Gastrocnemius medialis (tissue), 4 donors: ENCODE measurements at places on chromosomes 12 and 14. TPM values are rescaled to one million over a fixed set of nuclear protein-coding genes. Genes with fewer than 3 reads are reported as not detected.

GRCh38 chr12:6699259-6699988 is 1.2 kb downstream of the PIANP start:
- no peak overlapping the region for H3K27ac ChIP-seq
- H3K27me3 ChIP-seq, result peaks cover 70% of the 10 kb centered on the region
- no peaks in the 10 kb centered on the region for H3K36me3 ChIP-seq
- peaks cover 2% of the 10 kb centered on the region for H3K4me1 ChIP-seq
- no peak for DNase-seq

DNA sequence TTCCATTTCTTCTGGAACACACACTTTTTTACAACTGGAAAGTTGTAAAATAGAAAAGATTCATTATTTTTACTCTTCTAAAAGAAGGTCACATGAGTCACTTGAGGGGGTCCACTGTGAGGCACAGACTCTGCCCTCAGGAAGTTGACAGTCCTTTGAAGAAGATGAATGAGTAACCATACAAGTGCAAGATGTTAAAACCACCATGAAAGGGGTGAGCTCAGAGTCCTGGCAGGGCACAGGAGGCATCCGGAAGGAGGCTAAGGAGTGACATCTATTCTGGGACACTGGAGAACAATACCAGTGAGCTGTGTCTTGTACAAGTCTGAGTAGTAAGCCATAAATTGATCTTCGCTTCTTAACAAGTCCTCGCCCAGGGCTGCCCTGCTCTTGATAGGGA is 126.0 kb upstream of the FRMD6 start:
- DNase-seq, result no peak
- H3K4me1 ChIP-seq, result no peaks in the 10 kb centered on the region
- H3K27ac ChIP-seq, result no peak overlapping the region
- no peak overlapping the region for H3K4me3 ChIP-seq
- H3K27me3 ChIP-seq, result no peaks in the 10 kb centered on the region

- no peak overlapping the region for H3K4me3 ChIP-seq
- no peaks in the 10 kb centered on the region for H3K27me3 ChIP-seq
- no peaks in the 10 kb centered on the region for H3K36me3 ChIP-seq
These were observed 28.2 kb downstream of the PALS1 start for GRCh38 chr14:67269298-67270060.

GRCh38 chr14:93996130-93996695 is 888 bp upstream of the CCDC197 start:
- H3K27me3 ChIP-seq, result no peaks in the 10 kb centered on the region
- DNase-seq, result no peak
- peaks cover 52% of the 10 kb centered on the region for H3K4me1 ChIP-seq

GRCh38 chr12:122421821-122422729 is at the start of gene CLIP1:
TSS of gene CLIP1 (minus strand) at chr12:122422669. CDS start at chr12:122380452, 42,217 bp downstream.
- H3K36me3 ChIP-seq, result peaks cover under 1% of the 10 kb centered on the region
- DNase-seq, result peak; percentile 60
- H3K4me1 ChIP-seq, result peaks cover 32% of the 10 kb centered on the region
- H3K4me3 ChIP-seq, result peak within 1 kb of the TSS; percentile 81

DNA sequence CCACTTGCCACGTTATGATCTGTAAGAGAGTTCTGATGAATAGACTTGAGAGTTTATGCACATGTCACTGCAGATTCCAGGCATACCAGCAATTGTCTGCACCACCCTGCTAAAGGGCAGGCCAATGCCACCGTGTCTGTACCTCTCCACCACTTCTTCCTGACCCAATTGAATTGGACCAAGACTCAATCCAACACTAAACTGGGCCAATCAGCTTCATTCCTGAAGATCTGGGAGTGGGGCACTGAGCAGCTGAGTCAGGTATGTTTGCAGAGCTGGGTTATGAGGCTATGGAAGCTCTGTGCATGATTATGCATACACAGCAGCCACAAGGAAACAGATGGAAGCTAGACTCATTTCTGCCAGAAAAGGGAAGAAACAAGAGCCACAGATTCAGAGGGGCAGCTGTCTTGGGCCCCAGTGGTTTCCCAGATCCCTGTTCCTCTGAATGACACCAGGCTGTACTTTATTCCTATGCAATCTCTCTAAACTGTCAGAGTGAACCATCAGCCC is 28.0 kb downstream of the DAO start:
- H3K4me3 ChIP-seq, result no peak overlapping the region
- no peak overlapping the region for H3K27ac ChIP-seq
- DNase-seq, result peak; percentile 25
- no peaks in the 10 kb centered on the region for H3K4me1 ChIP-seq
- no peaks in the 10 kb centered on the region for H3K36me3 ChIP-seq

FOXN4 gene
- not detected for total RNA-seq

PSMA3 gene
- 200 TPM for total RNA-seq

OAS2 gene
- total RNA-seq, result 1.7 TPM

MUCL1 gene
- not detected for total RNA-seq

TMTC1 gene
- total RNA-seq, result 42.0 TPM
